Epithelial cell of prostate (primary cell): ENCODE measurements at places on chromosomes 2 and 18.

- no peak for DNase-seq
Observed at GRCh38 chr2:37776487-37776886, 105.0 kb upstream of the CDC42EP3 start.

- DNase-seq, result no peak
Observed at GRCh38 chr2:86223140-86223926, 24.1 kb downstream of the MRPL35 start.

- DNase-seq, result no peak
Observed at GRCh38 chr18:9869715-9870430, 15.9 kb upstream of the TXNDC2 start.

GRCh38 chr18:23798824-23799223 lies 109.6 kb downstream of the LAMA3 start:
- peak; percentile 5 for DNase-seq

GRCh38 chr2:195590861-195591205 lies 66.2 kb upstream of the SLC39A10 start:
- DNase-seq, result no peak

DNA sequence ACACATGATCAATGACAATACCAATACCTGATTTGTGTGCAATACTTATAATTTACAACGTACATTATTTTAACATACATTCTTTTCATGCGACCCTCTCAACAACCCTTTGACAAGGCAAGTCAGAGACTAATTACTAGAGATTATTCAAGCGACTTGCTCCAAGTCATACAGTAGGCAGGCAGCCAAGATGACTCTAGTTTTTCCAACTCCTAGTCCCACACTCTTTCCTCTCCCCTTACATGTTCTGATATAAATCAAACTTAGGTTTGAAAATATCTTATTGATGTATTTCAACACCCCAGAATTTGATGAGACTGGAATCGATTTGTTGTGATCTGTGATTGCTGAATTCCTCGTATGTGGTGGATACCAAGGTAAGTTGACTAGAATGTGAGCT lies 8.0 kb upstream of the CYP27C1 start:
- no peak for DNase-seq

DNA sequence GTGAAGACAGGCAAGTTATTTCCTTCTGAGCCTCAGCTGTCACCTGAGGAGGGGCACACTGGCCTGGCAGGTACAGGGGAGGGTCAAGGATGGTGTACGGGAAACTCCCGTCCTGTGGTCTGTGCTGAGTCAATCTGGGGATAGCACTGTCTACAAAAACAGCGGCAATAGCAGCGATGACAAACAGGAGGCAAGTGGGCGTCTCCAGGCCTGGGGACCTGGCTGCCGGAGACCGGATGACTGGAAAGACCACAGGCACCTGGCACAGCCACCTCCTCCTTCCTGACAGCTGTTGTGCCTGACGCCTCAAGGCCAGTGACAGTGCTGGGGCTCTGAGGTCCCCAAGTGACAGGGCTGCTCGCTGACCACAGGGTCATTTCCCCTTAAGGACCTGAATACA lies 202.1 kb upstream of the HS6ST1 start:
- DNase-seq, result no peak

DNA sequence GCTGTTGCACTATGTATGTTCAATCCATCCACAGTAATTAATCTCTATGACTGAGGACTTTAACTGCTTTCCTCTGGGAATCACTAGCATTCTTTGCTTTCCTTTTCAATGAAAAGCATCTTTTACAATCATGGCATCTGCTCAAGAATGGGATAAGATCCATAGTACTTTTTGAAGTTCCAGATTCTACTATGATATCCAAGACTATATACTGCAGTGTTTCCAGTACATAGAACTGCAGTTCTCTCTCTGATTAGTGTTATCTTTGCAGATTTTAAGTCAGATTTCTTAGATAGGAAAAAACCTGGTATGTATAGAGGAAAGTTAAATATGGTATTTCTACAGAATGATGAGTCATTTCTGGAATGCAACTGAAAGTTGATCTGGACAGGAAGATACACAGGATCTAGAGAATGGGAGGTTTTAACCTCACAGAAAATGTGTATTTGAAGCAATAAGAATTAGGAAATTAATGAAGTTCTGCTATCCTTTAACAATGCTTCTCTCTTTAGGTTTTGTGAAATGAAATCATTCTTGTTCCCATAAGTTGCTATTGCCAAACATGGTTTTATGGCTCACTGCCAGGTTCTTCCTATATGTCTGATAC lies 670.7 kb downstream of the ERBB4 start:
- no peak for DNase-seq

DNA sequence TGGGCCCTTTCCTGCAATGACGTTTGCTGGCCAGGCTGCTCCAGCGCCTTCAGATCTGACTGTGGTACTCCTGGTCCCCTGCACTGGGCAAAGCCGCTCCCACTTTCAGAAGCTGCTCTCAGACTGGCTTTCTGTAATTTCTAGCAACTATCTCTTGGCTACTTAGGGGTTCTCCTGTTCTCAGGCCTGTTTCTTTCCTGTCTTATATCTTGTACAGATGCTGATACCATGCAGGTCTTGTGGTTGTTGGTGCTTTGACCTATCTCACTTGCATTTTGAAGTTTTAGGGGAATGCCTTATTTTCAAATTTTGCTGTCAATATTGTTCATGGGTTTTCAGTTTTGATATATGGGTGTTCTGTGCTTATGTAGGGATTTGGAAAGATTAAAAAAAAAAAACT lies 145.8 kb downstream of the CLIP4 start:
- DNase-seq, result no peak

GRCh38 chr18:37634516-37634915 lies 68.9 kb upstream of the CELF4 start:
- DNase-seq, result no peak

DNA sequence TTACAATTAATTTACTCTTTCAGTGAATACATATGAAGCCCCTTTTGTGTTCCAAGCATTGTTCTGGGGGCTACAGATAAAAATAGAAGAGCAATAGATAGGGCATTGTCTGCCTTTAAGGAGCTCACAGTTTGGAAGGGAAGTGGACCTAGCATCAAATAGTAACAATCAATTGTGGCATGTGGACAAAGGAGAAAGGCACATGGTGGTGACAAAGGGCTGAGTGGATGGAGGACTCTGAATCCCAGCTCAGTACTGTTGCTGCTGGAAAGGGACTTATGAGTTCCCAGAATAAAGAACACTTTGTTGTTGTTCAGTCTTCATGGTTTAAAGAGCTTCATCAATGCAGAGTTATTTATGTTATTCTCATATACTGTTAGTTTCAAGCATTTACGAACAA lies 217.7 kb downstream of the HRH4 start:
- DNase-seq, result no peak

DNA sequence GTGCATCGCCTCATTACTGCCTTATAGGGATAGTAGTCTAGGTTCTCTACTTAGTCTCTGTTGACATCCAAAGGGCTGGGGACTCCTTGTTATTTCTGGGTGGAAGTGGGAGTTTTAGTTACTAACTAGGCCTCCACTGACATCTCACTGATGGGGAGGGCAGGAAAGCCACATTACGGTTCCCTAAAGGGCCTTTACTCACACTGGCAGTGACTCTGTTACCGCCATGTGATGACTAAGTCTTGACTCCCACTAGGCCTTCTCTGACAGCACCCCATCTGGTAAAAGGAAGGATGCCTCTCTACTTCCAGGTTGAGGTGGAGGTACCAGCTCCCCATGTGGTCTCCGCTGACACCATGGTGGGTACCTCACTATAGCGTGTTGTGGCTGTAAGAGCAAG lies 14.0 kb upstream of the BCL2L11 start:
- DNase-seq, result no peak

DNA sequence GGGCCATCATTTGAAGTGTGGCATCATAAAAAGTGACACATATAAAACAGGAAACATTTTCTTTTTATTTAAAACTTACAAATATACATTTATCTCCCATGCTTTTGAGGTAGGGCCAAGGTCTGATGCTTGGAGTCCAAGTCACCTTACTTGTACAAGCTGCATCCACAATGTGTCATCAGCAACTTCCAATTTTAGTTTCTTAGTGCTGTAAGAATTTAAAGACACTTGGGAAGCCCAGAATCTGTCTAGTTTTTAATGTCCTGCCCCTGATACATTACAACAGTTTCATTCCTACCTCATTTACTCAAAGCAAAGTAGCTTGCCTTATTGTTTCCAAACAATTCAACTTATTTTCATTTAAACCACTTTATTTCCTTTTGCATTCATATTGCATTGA lies 297.7 kb downstream of the MTX2 start:
- no peak for DNase-seq

DNA sequence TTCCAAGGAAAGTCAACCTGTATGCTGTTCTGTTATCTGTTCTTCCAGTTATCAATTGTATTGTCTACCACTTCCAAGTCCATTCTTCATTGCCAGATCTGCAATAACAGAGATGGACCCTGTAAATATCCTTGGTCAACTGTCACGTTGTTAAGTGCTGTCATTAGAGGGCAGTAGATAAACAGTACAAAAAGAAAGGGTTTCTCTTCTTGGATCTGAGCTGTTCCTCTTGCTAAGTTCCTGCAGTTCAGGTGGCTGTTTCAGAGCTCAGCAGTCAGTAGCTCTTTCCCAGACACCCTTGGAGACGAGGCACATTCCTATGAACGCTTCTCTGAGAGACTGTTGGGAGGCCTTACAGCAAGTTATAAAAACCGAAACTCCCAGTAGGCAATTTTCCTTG lies 957.1 kb upstream of the CHAC2 start:
- DNase-seq, result no peak

DNA sequence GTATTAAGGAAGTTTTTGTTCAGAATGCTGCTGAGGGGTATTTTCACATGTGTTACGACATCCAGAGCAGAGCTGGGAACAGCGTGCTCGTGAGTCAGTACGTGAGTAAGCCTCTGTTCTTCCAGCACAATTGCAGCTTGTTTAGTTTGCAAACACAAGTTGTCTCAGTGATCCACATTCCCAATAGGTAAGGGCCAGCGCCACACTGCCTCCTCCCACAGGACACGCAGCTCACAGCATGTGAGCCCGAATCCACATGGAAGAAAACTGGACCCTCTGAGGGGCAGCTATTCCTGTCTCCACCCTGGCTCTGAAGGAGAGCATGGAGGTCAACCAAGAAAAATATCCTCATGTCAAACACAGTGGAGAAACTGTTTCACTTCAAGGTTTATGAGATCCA lies 173.9 kb upstream of the PID1 start:
- DNase-seq, result peak; percentile 95

- DNase-seq, result no peak
Observed at GRCh38 chr2:41924024-41924423, 123.8 kb upstream of the PKDCC start.

- no peak for DNase-seq
Observed at GRCh38 chr2:31406593-31407385, 7.8 kb downstream of the XDH start.

DNA sequence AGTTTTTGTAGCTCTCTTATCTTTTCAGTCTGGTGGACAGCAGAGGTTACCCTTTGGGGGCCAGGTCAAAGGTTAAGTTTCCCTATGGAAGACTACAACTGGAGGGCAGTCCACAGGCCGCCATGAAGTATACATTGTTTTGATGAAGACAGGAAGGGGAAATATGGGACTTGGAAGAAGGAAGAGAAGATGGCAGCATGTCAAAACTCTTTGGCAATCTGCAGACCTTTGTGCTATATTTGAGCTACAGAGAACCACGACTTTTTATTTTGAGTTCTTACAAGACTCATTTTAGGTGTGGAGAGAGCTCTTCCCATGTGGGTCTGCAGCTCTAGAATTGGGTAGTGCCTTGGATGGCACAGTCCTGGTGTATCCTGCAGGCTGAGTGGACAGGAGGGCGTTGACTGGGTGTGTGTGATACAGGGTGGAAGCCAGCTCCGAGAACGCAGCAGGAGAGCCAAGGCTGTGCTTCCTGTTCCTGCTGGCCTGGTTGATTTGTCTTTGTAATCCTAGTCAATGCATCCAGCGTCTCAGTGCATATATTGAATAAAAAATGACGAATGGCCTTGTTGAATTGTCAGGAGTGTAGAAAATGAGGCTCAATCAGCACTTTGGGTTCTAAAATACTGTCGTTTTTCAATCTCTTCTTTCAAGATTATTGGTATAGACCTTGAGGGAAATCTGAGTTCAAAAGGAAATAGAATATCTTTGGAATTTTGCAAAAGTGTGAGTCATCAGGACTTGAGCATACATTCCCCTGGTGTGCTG lies 11.5 kb downstream of the ITGA6 start:
- DNase-seq, result no peak

DNA sequence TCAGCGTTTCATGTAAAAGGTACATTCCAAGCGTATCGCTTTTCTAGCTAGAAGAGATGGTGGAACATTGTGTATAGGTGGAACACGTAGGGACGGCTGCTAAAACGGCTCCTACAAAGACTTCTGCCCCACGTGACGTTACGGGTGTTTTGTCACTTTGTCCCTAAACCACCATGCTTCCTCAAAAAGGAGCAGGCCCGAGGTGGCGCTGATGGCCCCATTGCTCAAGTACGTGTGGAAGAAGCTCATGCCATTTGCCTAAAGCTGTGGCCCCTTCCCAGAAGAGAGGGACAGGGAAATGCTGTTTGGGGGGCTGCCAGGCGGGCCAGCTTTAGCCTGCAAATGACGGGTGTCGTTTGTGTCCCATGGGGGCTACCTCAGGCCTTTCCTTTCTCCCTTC lies 72.7 kb downstream of the TMEM247 start:
- no peak for DNase-seq

DNA sequence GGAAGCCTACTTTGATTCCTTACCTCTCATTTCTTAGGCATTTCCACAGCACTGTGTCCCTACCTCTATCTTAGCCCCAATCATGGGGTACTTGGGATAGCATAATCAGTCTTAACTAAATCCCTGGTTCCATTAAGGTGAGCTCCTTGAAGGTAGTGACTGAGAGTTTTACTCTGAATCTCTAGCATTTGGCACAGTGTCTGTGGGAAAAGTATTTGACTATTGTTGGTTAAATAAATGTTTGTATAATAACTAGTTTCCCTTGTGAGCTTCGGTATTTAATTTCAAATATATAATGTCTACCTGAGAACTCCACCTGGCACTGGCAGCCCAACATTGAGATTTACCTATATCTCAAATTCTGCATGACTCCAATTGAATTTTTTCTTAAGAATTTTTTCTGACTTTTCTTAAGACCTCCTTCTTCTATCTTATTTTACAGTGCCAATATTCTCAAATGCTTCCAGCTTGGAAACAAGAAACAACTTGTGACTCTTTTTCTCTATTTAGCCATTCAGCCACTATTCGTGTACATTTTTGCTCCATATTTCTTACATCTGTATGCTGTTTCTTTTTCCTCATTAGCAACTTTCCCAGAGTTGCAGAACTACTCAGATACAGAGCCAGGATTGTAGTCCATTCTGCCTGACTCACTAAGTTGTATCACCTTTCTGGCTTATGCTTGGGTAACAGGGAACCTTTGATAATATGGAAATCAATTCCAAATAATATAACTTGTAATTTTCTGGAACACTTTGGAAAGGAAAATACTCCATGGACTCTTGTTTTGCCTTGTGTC lies 214.0 kb upstream of the NT5C1B start:
- no peak for DNase-seq

DNA sequence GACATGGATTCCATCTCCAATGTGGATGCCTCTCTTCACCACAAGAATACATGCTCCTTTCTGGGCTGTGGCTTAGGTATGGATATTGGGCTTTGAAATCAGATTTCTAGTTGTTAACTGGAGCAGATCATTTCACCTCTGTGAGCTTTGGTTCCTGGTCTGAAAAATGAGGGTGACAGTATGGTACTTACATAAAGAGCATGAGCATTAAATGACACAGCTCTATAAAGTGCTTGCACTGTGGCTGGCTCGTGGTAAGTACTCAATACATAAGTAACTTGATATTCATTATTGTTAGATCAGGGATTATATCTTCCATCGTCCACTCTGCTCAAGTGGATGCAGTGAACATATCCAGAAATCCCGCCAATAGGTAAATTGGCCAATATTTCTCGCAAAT lies 33.4 kb downstream of the ARHGAP25 start:
- no peak for DNase-seq
